ENCODE measurements at places on chromosomes 7 and 10.

DNA sequence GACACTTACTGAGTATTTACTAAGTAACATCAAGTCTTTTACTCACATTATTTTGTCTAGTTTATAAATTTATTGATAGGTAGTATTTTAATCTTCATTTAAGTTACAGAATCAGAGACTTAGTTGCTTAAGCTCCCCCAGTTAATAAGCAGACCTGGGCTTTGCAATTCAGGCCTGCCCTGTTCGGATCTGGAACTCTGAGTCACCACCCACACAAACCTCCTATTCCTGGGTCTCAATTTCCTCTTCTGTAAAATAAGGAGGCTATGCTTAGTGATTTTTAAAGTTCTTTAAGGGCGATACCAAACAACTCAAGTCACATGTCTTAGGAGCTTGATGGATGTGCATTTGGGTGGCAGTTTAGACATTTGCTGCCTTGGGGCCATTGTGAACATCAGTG is 3.5 kb upstream of the MGAM start:
- DNase-seq: no peak

DNA sequence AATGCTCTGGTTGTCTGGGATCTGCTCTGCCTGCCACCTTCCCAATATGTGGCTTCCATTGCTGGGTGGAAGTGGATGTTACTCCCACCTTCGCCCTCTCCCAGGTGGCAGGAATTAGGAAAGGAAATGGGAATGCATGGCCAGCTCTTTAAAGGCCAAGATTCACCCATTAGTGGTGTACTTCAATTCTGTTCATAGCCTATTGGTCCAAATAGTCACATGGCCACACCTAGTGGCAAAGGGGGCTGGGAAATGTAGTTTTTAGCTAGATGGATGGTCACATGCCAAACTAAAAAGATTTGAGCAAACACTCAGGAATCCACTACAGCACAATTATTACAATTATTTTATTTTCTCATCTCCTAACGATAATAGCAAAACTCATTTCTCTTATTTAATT is 135.1 kb downstream of the NPY start:
- DNase-seq: no peak

DNA sequence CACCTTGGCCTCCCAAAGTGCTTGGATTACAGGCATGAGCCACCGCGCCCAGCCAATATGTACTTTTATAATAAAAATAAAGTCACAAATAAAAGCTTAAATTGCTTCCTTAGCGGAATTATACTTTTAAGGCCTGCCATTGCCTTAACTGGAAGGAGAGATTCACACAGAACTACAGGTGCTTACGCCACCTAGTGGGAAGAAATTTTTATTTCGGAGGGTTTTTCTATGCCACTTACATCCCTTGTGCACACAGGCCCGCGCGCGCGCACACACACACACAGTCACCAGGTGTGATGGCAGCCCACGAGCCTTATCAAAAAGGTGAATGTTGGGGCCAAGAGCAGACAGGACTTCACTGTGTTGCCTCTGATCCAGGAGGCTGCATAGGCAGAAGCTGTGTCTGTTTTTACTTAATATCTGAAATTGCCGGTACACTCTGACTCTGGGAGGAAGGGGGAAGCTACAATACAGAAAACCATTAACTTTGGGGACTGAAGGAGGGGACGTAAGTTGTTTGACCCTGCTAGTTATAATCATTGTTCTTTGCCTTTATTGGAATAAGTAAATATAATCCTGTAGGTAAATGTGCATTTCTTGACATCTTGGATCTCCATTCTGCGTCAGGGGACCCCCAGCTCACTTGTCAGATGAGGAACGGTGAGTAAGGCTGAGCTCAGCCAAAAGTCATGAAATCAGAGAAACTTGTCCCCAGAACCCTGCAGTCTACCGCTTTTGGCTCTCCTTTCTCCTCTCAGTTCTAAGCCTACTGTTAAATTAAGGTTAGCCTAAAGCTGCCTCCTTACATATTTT is 87.1 kb downstream of the SLC16A9 start:
- DNase-seq: no peak

DNA sequence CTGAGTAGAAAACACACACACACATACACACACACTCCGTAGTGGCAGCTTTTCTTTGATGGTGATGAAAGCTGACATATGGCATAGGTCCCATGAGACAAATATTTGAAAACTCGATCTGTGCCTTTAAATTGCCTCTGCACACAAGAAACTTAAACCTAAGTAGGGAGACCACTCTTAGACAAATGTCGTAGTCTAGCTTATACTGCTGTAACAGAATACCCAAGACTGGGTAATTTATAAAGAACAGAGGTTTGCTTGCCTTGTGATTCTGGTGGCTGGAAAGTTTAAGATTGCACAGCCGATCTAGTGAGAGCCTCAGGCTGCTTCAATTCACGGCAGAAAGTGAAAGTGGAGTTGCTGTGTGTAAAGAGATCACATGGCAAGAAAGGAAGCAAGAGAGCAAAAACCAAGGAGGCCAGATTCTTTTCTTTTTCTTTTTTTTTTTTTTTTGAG is 489.4 kb upstream of the SORCS1 start:
- no peak for DNase-seq

DNA sequence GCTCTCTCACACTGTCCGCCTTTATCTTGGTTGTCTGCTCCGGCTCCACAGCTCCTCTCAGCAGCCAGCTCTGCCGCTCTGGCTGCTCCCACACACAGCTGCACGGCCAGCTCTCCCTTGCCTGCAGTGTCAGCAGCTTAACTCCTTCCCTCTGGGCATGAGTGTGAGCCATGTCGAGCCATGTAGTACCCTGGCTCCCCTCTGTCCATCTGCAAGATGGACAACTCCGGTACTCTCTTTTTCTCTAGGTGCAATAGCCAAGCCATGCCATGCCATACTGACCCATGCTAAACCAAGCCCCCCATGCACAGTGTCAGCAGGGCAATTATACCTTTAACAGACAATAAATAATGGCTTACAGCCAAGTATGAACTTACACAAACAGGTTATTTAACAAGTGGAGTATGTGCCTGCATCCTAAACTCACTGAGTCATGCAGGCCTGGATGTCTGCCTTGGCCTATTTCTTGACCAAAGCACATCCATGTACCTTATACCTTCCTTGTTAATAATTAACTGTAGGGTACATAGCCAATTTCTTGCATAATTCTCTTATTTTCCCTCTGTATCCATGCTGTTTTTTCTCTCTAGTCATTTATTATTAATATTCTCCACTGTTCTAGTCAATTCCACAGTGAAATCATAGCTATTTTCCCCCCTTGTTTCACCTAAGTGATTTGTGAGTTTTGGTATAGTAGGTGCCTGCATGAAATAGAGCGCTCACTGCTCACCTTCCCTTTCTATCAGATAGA is 170.9 kb downstream of the CDK14 start:
- peak; percentile 85 for DNase-seq

GRCh38 chr7:30224511-30225062 is 59.8 kb upstream of the ZNRF2 start:
- DNase-seq: no peak

GRCh38 chr10:78927257-78927995 is 141.3 kb upstream of the ZMIZ1 start:
- no peak for DNase-seq

GRCh38 chr7:122463631-122464030 is 159.1 kb upstream of the FEZF1 start:
- DNase-seq: no peak

DNA sequence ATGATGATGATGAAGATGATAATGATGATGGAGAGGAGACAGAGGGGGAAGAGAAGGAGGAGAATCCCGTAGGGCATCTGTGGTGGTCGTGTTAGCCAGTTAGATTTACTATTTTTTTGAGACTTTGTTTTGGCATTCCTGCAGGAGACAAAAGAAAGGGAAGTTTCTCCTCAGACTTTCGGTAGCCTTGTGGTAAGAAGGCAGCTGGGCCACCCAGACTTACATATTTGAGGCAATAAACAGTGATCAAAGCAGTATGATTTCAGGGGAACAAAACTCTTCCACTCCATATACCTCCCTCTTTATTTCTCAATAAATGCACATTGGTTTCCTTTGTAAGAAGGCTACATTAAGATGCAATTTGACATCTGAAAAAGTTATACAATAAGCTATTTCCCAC is 32.4 kb upstream of the BICC1 start:
- DNase-seq: no peak

DNA sequence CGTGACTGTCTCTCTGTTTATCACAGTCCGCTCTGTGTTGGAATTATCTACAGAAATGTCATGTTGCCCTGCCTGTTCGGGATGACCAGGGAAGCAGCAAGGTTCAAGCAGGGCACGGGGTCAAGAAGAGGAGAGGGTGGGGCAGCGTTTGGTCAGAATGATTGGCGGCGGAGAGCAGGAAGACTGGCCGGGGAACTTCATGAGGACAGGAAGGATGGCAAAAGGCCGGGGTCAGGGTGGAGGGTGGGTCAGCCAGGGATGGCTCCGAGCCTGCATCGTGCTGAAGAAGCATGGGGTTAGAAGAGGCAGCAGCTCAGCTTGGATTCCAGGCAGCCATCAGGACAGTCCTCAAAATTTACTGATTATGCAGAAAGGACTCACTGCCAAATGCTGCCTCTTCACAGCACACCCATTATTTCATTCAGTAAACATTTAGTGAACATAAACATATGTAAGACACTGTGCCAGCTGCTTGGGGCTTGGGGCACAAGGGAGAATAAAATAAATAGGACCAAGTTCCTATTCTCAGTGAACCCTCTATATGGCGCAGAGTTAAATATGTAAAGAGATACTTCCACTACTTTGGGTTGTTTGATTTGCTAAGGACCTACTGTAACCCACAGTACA is 42.8 kb downstream of the WNT2 start:
- peak; percentile 50 for DNase-seq

- no peak for DNase-seq
These were observed 82.5 kb upstream of the CREB5 start for GRCh38 chr7:28329661-28330363.

DNA sequence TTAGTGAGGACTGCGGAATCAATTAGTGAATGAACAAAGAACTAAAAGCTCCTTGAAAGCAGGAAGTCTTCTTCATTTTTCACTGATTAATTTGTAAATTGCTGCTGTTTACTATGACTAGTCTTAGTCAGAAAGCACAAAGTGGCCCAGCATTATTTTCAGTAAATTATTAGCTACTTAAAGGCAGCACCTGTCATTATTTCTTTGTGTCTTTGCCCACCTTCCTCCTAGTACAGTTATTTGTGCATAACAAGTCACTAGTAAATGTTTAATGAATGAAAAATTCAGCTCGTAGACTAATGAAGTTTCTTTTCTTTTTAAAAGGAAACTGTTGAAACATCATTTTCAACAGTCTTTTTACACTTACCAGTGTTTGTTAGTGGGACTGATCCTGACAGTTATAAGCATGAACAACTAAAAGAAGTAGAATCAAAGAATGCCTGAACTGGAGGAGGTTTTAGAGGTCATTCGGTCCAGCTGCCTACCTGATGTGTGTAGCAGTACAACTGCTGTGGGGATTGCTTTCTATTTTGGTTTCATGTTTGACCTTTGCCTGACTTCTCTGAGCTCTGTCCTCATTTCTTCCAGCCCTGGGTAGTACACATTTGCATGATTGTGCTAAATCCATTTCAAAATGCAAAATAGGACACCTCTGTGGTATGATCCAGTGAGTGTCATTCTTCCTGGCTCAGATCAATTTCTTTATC is 140.0 kb upstream of the PHYHIPL start:
- peak; percentile 57 for DNase-seq

DNA sequence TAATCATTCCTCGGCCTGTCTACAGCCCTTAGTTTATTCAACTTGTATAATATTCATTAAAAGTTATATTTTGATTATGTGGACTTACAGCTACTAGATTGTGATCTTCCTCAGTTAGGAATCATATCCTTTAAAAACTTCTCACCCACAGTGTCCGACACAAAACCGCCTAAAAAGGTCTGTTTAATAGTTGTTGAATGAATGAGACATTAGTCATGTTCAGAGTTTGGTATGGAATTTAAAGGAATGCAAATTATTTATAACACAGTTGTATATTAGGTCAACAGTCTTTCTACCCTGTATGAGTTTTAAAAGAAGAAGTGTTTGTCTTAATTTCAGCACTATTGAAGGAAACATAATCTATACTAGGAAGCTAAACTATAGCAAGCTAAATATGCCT is 390.0 kb downstream of the ARL4A start:
- no peak for DNase-seq

- DNase-seq: no peak
These were observed 17.6 kb upstream of the SFR1 start for GRCh38 chr10:104104418-104104817.

GRCh38 chr7:28539289-28539981 is 127.1 kb downstream of the CREB5 start:
- no peak for DNase-seq

- no peak for DNase-seq
These were observed 95.3 kb downstream of the RNF32 start for GRCh38 chr7:156735851-156736250.

DNA sequence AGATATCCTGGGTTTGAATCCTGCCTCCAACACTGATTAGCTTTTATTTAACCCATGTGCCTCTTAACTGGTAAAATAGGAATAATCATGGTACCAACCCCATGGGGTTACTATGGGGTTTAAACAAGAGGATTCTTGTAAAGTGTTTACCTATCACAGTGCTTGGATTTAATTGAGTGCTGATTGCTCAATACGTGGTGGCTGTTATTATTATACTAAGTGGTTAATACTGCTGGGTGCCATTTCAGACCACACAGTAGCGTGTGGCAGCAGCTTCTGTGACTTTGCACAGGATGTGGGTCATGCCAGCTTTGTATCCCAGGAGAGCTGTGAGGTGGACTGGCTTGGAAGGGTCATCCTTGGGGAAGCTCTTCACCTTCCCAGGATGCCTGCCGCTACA is 177.2 kb downstream of the SEC23IP start:
- no peak for DNase-seq
